ENCODE measurements at places on chromosomes 6 and 20.

DNA sequence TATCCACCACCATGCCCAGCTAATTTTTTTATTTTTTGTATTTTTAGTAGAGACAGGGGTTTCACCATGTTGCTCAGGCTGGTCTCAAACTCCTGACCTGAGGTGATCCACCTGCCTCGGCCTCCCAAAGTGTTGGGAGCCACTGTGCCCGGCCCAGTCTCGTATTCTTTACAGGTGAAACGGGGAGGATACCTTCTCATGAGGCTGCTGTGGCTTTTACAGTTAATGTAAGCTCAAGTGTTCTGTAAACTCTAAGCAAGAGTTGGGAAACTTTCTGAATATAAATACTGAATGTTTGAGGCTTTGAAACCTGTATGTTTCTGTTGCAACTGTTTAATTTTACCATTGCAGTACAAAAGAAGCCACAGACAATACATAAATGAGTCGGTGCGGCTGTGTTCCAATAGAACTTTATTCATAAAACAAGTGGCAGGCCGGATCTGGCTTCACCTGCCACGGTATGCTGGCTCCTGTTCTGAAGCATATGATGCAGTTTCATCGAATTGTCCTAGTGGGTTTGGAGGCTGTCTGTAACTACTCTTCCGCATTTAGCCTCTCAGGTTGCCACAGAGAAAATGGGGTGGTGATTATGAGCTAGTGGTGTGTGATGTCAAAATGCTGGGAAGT, 192.5 kb upstream of the ZFP64 start:
- DNase-seq: no peak

DNA sequence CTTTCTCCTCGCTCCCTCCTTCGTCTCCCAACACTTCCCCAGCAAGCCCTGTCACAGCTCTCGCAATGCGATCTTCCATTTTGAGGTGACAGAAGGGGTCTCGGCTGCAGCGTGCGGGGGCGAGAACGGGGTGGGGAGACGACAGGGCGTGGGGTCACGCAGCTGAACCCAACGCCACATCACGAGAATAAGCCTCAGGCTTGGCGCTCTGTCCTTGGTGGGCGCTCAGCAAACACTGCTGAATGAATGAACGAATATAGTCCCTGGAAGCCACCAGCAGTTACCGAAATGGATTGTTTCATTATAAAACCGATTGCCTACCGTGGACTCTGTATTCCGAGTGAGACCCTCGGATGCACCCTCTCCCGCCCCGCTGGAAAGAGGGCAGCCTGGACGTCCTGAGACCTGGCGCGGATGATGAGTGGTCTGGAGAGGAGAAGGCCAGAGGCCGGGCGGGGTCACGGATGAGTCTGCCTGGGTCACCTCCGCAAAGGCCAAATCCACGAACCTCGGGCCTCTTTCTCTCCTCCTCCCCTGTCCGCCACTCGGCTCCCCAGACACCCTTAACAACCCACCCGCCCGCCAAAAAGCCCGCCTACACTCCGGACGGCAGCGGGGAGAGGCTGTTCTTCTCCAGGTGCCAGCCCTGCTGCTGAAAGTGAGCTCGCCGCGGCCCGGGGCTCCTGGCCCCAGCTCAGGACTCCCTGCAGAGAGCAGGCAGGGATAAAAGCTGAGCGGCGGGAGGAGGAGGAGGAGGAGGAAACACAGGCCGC, 3.7 kb downstream of the NRN1 start:
- DNase-seq: no peak

- DNase-seq: no peak
Measured at GRCh38 chr20:54208548-54209176, 775 bp downstream of the PFDN4 start.

- no peak for DNase-seq
Measured at GRCh38 chr6:5315881-5316280, 54.6 kb downstream of the FARS2 start.

DNA sequence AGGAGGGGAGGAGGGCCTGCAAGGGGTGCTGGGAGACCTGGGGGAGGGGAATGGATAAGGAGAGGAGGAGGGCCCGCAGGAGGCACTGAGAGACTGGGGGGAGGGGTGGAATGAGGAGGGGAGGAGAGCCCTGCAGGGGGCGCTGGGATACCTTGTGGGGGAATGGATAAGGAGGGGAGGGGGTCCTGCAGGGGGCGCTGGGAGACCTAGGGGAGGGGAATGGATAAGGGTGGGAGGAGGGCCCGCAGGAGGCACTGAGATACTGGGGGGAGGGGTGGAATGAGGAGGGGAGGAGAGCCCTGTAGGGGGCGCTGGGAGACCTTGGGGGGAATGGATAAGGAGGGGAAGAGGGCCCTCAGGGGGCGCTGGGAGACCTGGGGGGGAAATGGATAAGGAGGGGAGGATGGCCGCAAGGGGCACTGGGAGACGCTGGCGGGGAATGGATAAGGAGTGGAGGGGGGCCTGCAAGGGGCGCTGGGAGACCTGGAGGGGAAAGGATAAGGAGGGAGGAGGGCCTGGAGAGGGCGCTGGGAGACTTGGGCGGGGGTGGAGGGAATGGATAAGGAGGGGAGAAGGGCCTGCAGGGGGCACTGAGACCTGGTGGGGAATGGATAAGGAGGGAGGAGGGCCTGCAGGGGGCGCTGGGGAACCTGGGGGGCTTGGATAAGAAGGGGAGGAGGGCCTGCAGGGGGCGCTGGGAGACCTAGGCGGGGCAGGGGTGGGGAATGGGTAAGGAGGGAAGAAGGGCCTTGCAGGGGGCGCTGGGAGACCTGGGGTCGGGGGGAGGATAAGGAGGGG, 1.3 kb upstream of the CTCFL start:
- DNase-seq: peak; percentile 6

- no peak for DNase-seq
Measured at GRCh38 chr20:39878320-39878719, 810.7 kb downstream of the MAFB start.

- no peak for DNase-seq
Measured at GRCh38 chr6:30111266-30111856, 1.5 kb downstream of the TRIM31 start.

GRCh38 chr20:53517146-53517545, 76.5 kb downstream of the ZNF217 start:
- DNase-seq: no peak

- no peak for DNase-seq
Measured at GRCh38 chr20:11301699-11302098, 616.0 kb upstream of the BTBD3 start.

- no peak for DNase-seq
Measured at GRCh38 chr6:45619994-45620471, 242.3 kb upstream of the SUPT3H start.

DNA sequence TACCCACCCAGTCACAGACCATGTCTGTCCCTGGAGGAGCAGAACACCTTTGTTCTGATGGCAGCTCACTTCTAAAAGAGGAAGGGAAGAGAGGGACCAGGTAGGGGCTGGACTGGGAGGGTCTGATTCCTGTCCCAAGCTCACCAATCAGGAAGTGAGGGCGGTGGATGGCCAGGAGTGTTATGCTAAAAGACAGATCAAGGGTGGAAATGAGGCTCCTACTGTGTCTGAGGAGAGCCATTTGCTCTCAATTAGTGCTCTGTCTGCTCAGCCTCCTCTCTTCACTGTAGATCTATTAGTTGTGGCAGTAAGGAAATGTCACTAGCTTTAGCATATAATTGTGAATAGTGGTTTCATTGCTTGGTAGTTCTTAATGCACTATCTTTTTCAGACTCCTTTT, 72.5 kb downstream of the ARMC2 start:
- DNase-seq: no peak

GRCh38 chr6:21594416-21595281, 1.1 kb downstream of the SOX4 start:
- no peak for DNase-seq

GRCh38 chr6:165819394-165819793, 156.4 kb upstream of the PDE10A start:
- DNase-seq: no peak

DNA sequence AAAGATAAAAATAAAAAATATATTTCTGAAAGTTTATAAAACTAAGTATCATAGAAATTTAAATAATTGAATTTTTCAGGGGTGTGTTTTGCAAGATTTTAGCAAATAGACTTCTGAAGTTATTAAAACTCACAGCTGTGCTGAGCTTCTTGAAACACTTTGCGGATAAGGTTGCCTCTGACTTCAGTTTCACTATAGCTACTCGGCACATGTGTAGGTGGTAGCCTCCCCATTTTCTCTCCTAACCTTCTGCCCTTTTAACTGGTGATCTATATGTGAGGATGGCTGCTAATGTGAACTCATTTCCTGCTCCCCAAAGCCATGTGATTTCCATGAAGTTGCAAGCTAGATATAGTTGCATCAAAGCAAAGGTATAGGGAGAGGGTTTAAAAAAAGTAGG, 129.3 kb upstream of the STMND1 start:
- DNase-seq: no peak

GRCh38 chr20:53379833-53380120, 213.9 kb downstream of the ZNF217 start:
- no peak for DNase-seq

DNA sequence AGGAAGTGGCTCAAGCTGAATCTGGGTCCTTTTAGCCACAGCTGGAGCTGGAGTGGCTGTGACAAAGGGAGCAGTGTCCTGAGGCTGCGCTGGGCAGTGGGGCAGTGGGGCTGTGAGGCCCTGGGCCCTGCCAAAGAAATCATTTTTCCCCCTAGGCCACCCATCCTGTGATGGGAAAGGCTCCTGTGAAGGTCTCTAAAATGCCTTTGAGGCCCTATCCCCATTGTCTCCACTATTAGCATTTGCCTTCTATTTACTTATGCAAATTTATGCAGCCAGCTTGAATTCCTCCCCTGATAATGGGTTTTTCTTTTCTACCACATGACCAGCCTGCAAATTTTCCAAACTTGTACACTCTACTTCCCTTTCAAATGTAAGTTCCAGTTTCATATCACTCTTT, 539.2 kb downstream of the MEI4 start:
- no peak for DNase-seq

DNA sequence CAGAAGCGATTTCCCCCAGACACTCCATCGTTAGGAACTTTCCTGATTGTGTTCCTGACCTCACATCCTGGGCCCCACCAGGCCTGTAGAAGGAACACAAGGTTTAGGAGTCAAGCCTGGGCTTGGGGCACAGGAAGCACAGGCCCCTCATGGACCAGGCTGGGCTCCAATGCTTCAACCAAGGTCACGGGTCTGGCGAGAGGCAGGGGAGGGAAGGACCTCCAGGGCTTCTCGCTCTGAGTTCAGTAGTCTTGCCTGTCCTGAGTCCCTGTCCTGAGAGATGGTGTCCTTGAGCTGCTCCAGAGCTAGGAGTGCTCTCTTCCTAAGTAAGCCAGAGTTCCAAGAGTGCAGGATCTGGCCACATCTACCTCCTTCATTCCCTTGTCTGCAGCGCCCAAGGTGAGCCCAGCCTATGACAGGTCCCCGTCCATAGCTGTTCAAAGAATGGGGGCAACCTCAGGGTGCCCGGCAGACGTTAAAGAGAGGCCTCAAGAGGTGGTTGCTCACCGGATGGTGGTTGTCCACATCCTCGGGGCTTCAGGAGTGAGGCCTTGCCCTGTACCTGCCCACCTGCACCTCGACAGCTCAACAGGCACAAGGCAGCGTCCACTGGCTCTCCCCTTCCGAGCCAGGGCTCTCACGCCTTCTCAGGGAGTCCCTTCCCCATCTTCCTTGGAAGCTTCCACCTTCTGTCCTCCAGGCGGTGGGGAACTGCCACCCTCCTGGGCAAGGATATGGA, 1.6 kb upstream of the TUBB1 start:
- DNase-seq: no peak

GRCh38 chr6:141641951-141642350, 490.8 kb upstream of the GJE1 start:
- DNase-seq: no peak

DNA sequence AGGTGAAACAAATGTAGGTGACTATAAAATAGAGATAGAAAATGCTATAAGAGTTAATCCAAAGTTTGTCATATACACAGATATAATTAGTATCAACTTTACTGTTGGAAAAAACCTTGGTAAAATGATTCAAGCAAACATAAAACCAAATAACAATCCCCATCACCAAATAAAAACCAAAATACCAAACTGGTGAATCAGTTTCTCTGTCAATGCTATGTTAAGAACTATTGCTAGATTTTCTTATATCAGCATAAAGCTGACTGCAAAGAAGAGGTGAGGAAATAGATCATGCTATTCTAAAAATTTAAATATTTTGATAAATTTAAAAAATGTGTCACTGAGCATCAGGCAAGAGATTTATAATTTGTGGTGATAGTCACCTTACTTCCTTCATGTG, 658.4 kb downstream of the PHF3 start:
- no peak for DNase-seq

- DNase-seq: no peak
Measured at GRCh38 chr6:355373-356208, 36.0 kb upstream of the IRF4 start.

- DNase-seq: no peak
Measured at GRCh38 chr6:23980965-23981364, 145.1 kb upstream of the NRSN1 start.

DNA sequence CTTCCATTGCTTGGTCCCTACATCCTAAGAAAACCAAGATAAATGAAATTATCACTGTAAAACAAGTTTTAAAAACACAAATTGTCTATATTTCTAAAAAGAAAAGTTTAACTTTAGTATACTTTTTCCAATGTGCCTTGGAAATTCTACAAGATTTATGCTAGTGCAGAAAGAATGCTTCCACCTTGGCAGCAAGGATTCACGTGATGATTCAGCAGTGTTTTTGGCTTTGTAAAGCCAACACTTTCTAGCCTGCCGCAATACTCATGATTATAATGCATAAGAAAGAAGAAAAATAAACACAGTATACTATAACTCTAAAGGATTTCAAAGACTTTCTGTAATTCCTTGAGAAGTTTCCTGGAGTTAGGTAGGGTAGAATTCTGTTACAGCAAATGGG, 442.7 kb downstream of the TENT5A start:
- no peak for DNase-seq

- DNase-seq: no peak
Measured at GRCh38 chr6:119683031-119683430, 333.5 kb upstream of the MAN1A1 start.

DNA sequence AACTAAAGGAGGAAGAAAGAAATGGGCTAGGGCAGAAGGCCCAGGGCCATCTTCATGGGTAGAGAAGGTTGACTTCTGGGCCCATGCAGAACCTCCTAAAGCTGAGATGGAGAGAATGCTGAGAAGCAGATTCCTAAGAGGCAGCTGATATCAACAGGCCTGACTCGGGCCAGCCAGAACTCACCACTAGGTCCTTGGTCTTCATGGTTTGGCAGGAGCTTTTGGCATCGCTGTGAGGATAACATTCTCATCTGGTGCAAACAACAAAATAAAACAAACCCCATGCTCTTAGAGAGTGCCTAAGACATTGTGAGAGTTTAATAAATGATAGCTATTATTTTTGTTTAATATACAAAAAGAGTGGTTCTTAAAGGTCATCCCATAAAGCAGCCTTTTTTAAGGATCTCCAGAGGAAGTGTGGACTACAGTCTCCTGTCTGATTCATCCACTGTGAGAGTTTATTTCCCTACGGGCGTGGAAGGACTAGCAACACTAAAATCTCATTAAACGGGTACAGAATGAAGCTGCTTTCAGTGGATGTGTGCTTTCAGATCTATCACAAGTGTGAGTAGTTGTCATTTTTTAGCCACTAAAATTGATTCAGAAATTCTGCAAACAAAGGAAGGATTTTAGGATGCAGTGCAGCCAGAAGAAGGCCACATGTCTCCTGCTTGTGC, 160.0 kb downstream of the PLCB4 start:
- no peak for DNase-seq

DNA sequence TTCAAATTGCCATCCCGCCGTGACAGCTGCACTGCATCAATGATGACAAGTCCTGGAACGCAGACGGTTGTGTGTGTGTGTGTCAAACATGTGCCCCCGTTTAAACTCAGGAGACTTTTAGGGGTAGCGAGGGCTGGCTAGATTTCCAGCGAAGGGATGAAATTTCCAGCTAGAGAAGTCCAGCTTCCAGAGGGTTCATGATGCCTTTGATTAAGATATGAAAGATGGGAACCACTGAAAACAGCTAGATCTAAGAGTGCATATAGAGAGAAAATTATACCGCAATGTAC, 644 bp downstream of the KIZ start:
- no peak for DNase-seq

All from activated naive CD4-positive, alpha-beta T cell (primary cell).